ENCODE measurements at places on chromosomes 5 and 9. TPM values are rescaled to one million over a fixed set of nuclear protein-coding genes. Genes with fewer than 3 reads are reported as not detected.
A peak's percentile ranks its signal among the peaks of the same experiment; 100 is the strongest.

DNA sequence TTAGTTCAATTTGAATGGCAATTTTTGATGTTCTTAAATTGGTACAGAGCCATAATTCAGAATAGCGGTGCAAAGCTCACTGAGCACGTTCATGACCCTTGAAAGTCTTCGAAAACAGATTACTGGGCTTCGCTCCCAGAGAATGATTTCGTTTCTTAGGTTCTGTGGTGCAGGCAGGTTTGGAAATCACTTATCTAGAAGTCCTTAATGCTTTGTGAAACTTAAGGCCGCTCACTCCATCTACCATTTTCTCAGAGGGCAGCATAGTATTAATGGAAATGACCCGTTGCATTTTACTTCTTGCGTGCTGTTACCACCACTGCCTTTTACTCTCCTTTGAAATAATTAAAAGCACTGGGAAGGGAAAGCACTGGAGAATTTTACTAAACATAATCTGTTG is 2.9 kb upstream of the MAT2B start:
- peak overlapping the region; percentile 78 for H3K4me3 ChIP-seq
- H3K27ac ChIP-seq: peak overlapping the region; percentile 100
- no peaks in the 10 kb centered on the region for H3K36me3 ChIP-seq
- no peaks in the 10 kb centered on the region for H3K4me1 ChIP-seq

- DNase-seq: no peak
- H3K4me3 ChIP-seq: no peak overlapping the region
- H3K36me3 ChIP-seq: no peaks in the 10 kb centered on the region
- H3K4me1 ChIP-seq: peaks cover 6% of the 10 kb centered on the region
These were observed 125.9 kb downstream of the LHFPL2 start for GRCh38 chr5:78522476-78523260.

GRCh38 chr5:171428168-171428696 is 8.8 kb downstream of the FGF18 start:
- no peak for DNase-seq
- no peaks in the 10 kb centered on the region for H3K36me3 ChIP-seq
- H3K4me3 ChIP-seq: no peak overlapping the region
- no peak overlapping the region for H3K27ac ChIP-seq

GRCh38 chr5:68176253-68176652 is 39.3 kb upstream of the PIK3R1 start:
- H3K27me3 ChIP-seq: no peaks in the 10 kb centered on the region
- no peak overlapping the region for H3K4me3 ChIP-seq
- H3K27ac ChIP-seq: no peak overlapping the region
- no peaks in the 10 kb centered on the region for H3K36me3 ChIP-seq

DNA sequence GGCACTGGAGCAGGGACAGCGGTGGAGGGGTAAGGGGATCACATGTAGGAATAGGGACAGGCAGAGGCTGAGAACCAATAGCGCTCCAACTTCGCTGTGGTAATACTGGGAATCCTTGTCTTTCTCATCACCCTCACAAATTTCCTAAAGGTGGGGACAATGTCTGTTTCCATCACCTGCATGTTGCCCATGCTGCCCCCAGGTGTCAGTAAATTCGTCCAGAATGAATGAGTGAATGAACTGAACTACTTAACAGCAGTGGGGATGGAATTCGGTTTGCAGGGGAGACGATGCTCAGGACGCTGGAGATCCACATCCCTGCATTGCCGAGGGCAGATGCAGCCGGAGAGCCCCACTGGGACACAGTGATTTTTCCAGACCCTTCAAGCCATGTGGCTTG is 129.9 kb downstream of the PDZD2 start:
- no peaks in the 10 kb centered on the region for H3K4me1 ChIP-seq
- no peak for DNase-seq
- H3K36me3 ChIP-seq: no peaks in the 10 kb centered on the region
- no peak overlapping the region for H3K27ac ChIP-seq
- H3K27me3 ChIP-seq: no peaks in the 10 kb centered on the region
- no peak overlapping the region for H3K4me3 ChIP-seq

GRCh38 chr5:67094476-67095300 is 101.9 kb downstream of the CD180 start:
- H3K27ac ChIP-seq: peak overlapping the region; percentile 54
- no peaks in the 10 kb centered on the region for H3K4me1 ChIP-seq
- DNase-seq: no peak
- no peaks in the 10 kb centered on the region for H3K36me3 ChIP-seq
- no peaks in the 10 kb centered on the region for H3K27me3 ChIP-seq

DNA sequence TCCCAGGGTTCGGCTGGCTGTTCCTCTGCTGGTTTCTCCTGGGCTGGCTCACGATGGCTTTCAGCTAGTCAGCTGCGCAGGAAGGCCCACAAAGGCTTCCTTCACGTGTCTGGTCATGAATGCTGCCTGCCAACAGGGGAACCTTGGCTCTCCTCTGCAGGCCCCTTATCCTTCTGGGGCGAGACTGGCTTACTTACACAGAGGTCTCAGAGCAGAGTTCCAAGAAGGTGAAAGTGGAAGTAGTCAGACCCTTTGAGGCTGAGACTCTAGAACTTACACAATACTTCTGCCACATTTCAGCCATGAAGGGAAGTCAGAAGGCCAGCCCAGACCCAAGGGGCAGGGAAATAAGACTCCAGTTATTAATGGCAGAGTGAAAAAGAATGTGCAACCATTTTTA is 99.5 kb downstream of the LHFPL2 start:
- H3K27me3 ChIP-seq: no peaks in the 10 kb centered on the region
- DNase-seq: no peak
- no peaks in the 10 kb centered on the region for H3K36me3 ChIP-seq
- no peaks in the 10 kb centered on the region for H3K4me1 ChIP-seq
- no peak overlapping the region for H3K4me3 ChIP-seq

DNA sequence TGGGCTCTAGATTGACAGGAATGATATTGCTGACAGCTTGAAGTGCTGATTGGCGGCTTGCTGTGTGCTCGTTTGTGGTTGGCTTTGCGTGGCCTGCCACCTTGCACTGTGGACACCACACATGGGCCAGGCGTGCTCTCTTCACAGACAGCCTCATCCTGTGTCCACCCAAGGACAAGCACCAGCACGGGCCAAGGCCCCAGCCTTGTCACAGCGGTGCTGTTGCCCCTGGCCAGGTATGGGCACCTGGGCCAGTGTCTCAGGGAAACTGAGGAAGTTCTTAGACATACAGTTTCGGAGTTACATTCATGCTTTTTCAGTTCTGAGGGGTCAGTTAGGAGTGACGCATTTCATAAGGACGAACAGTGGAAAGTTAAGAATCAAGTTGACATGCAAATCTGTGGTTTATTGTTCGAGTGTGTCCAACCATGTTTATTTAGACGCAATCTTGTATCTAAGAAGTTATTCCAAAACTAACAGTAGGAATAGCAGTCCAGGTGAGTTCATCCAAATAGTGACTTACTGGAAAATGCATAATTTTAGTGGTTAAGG is 125.9 kb downstream of the EHMT1 start:
- H3K36me3 ChIP-seq: peaks cover 7% of the 10 kb centered on the region
- no peaks in the 10 kb centered on the region for H3K27me3 ChIP-seq
- no peak for DNase-seq
- H3K27ac ChIP-seq: no peak overlapping the region

- no peaks in the 10 kb centered on the region for H3K4me1 ChIP-seq
- DNase-seq: no peak
- no peaks in the 10 kb centered on the region for H3K27me3 ChIP-seq
- H3K36me3 ChIP-seq: no peaks in the 10 kb centered on the region
- H3K4me3 ChIP-seq: no peak overlapping the region
- H3K27ac ChIP-seq: no peak overlapping the region
These were observed 456.8 kb downstream of the DMAC1 start for GRCh38 chr9:7342736-7343135.

GRCh38 chr9:110287289-110287680 is 31.0 kb upstream of the TXN start:
- no peak for DNase-seq
- H3K4me3 ChIP-seq: no peak overlapping the region
- H3K27ac ChIP-seq: no peak overlapping the region
- no peaks in the 10 kb centered on the region for H3K36me3 ChIP-seq

DNA sequence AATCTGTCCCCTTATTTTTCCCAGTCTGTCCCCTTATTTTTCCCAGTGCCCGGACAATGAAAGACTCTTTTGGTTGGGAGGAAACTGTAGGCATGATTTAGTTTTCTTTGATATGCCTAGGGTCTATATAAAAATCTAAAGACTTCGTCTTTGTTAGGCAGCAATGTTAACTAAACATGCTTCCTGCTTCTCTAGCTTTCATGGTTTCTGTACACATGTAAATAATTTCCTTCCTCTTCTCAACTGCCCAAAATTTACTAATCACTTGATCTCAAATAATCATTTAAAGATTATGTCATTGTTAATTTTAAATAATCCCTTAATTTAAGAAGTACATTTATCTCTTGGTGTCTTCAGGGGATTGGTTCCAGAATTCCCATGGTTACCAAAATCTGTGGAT is 47.8 kb upstream of the RAPGEF6 start:
- H3K4me3 ChIP-seq: no peak overlapping the region
- no peak overlapping the region for H3K27ac ChIP-seq
- H3K27me3 ChIP-seq: no peaks in the 10 kb centered on the region
- no peaks in the 10 kb centered on the region for H3K4me1 ChIP-seq
- no peaks in the 10 kb centered on the region for H3K36me3 ChIP-seq

- H3K27ac ChIP-seq: no peak overlapping the region
- no peaks in the 10 kb centered on the region for H3K36me3 ChIP-seq
- no peak for DNase-seq
- H3K27me3 ChIP-seq: no peaks in the 10 kb centered on the region
- H3K4me3 ChIP-seq: no peak overlapping the region
These were observed 35.6 kb downstream of the PTTG1 start for GRCh38 chr5:160457252-160457651.

GRCh38 chr9:89649039-89649691 is 44.4 kb downstream of the GADD45G start:
- no peaks in the 10 kb centered on the region for H3K27me3 ChIP-seq
- H3K4me3 ChIP-seq: no peak overlapping the region
- no peak overlapping the region for H3K27ac ChIP-seq
- no peaks in the 10 kb centered on the region for H3K36me3 ChIP-seq
- DNase-seq: no peak

DNA sequence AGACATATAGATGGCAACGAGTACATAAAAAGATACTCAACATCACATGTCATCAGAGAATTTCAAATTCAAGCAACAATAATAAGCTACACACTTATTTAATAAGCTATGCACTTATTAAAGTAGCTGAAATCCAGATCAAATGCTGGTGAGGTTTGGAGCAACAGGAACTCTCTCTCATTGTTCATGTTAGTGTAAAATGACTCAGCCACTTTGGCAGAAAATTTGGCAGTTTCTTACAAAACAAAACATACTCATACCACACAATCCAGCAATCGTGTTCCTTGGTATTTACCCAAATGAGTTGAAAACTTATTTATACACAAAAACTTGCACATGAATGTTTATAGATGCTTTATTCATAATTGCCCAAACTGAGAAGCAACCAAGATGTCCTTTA is 131.5 kb upstream of the NFIL3 start:
- no peak for DNase-seq
- no peaks in the 10 kb centered on the region for H3K27me3 ChIP-seq
- no peaks in the 10 kb centered on the region for H3K4me1 ChIP-seq
- H3K4me3 ChIP-seq: no peak overlapping the region

GRCh38 chr9:122572456-122572855 is 10.7 kb downstream of the OR1L8 start:
- no peak overlapping the region for H3K27ac ChIP-seq
- H3K36me3 ChIP-seq: no peaks in the 10 kb centered on the region
- H3K27me3 ChIP-seq: no peaks in the 10 kb centered on the region
- H3K4me1 ChIP-seq: no peaks in the 10 kb centered on the region
- no peak for DNase-seq

DNA sequence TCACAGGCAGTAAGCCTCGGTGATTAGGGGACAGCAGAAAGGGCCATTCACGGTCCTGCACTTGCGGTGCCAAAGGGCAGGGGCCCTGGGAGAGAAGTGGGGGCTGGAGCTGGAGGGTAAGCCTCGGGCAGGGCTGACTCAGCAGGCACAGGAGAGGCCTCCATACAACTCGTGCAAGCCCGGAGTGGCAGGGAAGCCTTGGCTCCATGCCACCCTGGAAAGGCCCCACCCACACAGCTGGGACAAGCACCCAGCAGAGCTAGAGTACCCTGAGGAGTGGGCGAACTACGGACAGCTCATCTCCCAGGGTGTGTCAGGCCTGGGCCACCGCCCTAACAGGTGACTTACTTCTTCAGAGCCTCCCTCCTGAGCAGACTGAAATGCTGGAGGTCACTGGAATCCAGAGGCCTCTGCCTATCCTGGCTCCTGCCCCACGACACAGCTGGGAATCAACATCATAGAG is 5.6 kb upstream of the CAMK2A start:
- no peak overlapping the region for H3K27ac ChIP-seq
- no peaks in the 10 kb centered on the region for H3K27me3 ChIP-seq
- no peaks in the 10 kb centered on the region for H3K36me3 ChIP-seq

DNA sequence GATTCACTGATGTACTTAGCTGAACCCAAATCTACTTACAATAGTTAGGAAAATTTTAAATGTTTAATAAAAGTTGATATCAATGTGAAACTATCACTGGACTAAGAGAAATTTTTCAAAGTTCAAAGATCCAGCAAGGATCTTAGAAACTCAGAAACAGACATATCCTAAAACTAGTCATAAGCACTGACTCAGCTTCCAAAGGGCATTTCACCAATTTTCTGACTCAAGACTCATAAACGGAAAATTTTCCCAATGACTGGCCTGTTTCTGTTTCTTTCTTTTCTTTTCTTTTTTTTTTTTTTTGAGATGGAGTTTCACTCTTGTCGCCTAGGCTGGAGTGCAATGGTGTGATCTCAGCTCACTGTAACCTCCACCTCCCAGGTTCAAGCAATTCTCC is 66.6 kb downstream of the CDC14B start:
- H3K4me3 ChIP-seq: no peak overlapping the region
- H3K27ac ChIP-seq: no peak overlapping the region
- H3K36me3 ChIP-seq: no peaks in the 10 kb centered on the region

- no peak for DNase-seq
- H3K27me3 ChIP-seq: no peaks in the 10 kb centered on the region
- H3K27ac ChIP-seq: no peak overlapping the region
- no peak overlapping the region for H3K4me3 ChIP-seq
- H3K36me3 ChIP-seq: no peaks in the 10 kb centered on the region
These were observed 138.4 kb downstream of the EFNA5 start for GRCh38 chr5:107532169-107532878.

- DNase-seq: no peak
- no peak overlapping the region for H3K4me3 ChIP-seq
- no peak overlapping the region for H3K27ac ChIP-seq
- no peaks in the 10 kb centered on the region for H3K36me3 ChIP-seq
- peaks cover 11% of the 10 kb centered on the region for H3K27me3 ChIP-seq
These were observed 6.6 kb downstream of the PCDHGC5 start for GRCh38 chr5:141495453-141495811.

The ANKRD31 gene
- 0.05 TPM for total RNA-seq

The SREK1 gene
- total RNA-seq: 57.5 TPM

The NOL6 gene
- 11.5 TPM for total RNA-seq

The TAF11L5 gene
- not detected for total RNA-seq

The ACOT12 gene
- total RNA-seq: not detected

The GABRB2 gene
- 4.2 TPM for total RNA-seq

The FBXL7 gene
- total RNA-seq: 1.6 TPM

The ELOVL7 gene
- total RNA-seq: 25.4 TPM

The LCN2 gene
- total RNA-seq: 374 TPM

The PAPPA gene
- total RNA-seq: 1.2 TPM

The TTC23L gene
- not detected for total RNA-seq

The SLC6A19 gene
- total RNA-seq: 56.2 TPM

The MYMK gene
- not detected for total RNA-seq

The SPATA31A3 gene
- total RNA-seq: not detected

The SHC3 gene
- total RNA-seq: 0.32 TPM

The PAX5 gene
- total RNA-seq: 0.32 TPM

Data from colonic mucosa (tissue), 4 donors.